Fibroblast of skin of abdomen (primary cell): ENCODE measurements at places on chromosomes 5 and 9.
A peak's percentile ranks its signal among the peaks of the same experiment; 100 is the strongest.

DNA sequence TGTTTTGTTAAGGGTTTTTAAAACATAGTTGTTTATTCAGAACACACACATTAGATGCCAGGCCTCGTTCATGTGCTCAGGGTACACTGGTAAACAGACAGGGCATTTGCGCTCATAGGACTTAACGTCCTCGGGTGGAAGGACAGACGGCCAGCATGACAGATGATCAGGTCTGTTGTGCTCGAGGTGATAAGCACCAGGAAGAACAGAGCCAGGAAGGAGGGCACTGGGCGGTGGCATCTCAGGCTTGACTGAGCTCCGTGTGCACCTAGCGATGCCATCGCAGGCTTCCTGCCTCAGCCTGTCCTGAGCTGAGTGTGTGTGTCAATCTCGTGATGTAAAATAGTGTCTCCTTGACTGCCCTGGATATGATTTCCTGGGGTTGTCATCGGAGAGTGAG lies 96.5 kb downstream of the EHMT1 start:
- DNase-seq, result no peak

DNA sequence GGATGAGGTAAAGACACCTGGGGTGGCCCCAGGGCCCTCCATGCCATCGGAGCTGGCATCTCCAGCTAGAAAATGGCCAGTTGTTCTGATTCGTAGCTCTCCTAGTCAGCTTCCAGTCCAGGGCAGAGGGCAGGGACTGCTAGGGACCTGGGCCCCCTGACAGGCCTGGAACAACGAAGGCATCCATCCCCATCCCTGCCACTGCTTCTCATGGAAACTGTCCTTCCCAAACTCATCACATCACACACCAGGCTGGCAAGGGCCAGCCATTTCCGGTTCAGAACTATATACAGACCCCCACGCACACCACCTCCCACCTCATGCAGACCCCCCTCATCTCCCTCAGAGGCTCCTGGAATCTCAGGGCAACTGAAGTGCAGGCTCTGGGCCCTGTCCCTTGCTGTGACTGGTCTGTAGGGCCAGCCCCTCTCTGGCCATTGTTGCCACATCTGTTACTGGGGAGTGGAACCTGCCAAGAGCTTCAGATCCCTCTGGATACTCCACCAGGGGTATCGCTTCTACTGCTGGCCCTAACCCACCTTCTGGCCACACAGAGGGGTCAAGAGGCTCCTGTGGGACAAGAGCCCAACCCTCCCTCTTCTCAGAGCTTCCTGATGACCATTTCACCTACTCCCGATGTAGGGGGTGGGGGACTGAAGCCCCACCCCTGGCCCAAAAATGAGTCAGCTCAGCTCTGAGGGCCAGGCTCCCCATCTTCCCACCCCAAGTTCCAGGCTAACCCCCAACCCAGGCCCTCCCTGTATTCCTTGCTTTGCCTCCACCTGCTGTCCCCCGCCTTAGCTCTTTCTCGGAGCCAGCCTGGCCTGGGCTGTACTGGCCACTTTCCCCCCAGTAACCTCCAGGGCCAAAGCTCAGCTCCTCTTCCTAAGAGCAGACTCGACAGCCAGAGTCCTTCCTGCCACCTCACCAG lies 1.2 kb upstream of the MZB1 start:
- no peak for DNase-seq

GRCh38 chr9:133603135-133603927 lies 5.9 kb downstream of the FAM163B start:
- DNase-seq, result no peak

DNA sequence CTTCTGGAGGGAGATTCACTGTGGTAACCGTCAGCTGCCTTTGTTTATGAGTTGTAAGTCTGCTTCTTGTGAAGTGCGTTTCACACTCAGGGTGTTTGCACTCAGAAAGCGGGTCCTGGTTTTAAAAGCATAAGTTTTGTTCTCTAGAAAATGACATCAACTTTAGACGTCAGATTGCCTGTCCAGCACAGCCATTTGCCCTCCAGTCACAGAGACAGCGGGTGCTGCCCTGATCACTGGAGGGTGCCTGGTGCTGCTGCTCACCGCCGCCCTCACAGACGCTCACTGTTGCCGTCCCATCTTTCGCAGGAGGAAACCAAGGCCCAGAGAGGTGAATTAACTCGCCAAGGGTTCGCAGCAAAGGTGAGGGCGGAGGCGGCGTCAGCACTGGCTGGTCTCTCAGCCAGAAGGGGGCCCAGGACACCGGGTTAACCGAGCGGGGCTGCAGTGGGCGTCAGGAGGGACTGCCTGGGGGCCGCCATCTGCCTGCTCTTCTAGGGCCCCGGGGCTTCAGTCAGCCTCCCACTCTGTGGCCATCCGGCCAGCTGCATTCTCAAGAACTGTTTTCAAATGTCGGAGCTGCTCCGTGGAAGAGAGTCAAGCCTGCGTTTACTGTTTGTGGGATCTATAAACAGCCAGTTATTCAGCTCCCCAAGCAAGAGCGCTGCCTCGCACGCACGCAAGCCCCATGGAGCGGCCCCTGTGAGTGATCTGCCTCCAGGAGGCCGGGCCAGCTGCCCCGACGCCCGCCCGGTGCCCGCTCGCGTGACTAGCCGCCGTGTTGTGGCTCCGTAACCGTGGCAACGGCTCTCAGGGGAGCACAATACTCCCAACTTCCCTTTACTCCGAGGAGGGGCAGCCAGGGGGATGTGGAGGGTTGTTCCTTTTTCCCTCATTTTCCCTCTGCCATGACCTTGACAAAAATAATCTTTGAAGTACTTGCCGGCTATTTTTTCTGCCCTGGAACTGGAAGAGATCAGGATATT lies 43.4 kb upstream of the EXOC3 start:
- peak; percentile 97 for DNase-seq

DNA sequence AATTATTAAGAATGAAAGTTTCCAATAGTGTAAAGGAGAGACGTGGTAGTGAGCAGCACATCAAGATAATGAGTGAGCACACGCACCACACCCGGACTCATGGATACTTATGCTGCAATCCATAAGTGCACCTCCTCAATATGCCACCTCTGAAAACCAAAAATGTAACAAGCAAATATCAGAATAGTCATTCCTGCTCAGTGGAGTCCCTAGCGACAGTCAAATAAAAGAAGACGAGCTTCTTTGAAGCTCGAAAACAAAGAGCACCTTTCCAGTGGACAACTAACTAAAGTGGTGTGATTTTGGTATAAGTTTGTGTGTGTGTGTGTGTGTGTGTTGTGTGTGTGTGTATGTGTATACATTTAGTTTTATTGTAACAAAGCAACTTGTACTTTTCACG lies 241.3 kb downstream of the DEPDC1B start:
- DNase-seq, result no peak

DNA sequence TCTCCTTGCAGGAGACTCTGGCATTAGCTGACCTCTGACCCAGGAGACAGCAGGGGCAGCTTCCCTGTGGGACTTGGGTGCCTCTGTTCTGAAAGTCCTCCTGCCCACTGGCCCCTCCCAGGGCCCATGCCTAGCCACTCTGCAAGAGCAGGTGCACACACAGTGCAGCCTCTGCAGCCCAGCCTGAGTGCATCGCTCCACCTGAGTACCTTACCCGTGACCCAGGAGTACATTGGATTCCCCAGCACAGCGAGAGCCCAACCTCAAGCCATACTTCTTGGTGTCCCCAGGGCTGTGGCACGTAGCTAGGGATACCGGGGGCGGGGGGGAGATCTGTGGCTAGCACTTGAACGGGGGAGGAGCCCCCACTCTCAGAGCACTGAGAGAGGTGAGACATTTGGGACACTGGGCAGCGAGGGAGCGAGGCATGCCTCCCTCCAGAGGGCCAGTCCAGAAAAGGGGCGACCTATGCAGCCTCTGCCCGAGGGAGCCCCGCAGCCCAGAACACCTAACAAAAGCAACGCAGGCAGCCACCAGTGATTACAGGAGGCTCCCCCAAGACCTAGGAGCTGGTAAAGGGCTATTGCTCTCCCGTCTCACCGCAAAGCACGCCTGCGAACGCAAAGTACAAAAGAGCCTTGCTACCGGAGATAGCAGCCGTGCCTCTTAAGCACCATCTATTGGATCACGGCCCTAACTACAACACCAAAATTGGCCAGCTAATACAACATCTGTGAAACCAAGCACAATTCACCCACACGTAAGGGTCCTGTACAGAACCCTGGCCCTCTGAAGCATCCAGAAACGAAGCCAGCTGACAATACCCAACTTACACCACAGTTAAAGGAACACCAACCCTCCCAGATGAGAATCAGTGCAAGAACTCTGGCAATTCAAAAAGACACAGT lies 826 bp upstream of the PRDM9 start:
- DNase-seq, result peak; percentile 25

DNA sequence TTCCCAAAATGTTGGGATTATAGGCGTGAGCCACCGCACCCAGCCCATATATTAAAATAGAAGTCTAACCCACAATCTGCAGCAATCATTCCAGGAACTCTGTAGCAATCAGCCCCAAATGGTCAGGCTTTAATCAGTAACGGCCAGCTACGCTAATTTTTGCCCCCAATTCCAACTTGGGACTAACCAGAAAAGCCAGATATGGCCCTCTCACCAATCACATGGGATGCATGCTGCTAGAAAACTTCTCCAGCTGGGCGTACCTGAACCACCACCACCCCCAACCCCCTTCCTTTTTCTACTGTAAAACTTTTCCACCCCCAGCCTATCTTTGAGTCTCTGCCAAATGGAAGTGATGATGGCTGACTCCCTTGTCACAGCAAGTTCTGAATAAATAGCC lies 4.1 kb downstream of the SUSD1 start:
- DNase-seq, result no peak

GRCh38 chr9:899440-900184 lies 58.1 kb downstream of the DMRT1 start:
- DNase-seq, result no peak

DNA sequence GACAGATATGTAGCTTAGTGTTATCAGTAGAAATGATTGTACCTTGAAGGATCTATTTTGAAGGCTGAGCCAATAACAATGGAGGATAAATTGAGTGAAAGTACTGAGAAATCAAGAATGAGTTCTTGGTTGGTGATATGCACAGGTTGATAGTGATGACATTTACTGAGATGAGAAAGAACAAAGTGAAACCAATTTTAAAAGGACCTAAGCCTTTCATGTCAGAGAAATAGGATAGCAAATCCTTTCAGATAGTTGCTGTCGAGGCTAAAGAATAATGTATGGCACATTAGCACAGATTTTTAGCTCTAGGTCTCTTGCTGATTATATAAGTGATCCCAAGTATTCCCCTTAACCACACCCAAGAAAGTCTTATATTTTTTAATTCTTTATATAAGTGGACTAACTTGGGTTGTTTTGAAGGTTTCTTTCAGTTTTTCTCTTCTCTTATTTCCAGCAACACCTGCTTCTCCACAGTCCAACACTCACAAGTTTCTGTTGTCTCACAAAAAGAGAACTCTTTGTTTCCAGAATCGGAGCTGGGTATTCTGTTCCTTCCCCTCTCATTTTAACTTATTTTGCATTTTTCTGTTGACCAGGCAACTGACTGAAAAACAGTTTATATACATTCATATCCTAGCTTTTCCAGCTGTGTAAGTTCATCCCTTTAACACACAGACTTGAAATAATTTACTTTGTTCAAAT lies 286.9 kb upstream of the ATP10B start:
- DNase-seq, result no peak

DNA sequence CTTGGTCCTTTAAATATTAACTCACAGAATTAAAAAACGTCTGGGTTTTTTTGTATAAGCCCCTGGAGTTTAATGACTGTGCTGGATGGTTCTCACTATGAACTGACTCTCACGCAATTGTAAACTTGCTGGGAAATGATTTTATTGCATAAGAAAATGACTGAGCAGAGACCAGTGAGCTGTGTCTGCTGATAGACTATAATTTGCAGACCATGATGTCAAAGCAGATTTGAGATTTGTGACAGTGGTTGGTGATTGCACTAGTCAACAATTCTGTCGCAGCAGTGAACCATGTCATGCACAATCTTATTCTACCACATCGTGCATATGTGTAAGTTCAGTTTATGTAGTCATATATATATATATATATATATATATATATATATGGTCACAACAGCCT lies 85.7 kb upstream of the C9orf72 start:
- no peak for DNase-seq

DNA sequence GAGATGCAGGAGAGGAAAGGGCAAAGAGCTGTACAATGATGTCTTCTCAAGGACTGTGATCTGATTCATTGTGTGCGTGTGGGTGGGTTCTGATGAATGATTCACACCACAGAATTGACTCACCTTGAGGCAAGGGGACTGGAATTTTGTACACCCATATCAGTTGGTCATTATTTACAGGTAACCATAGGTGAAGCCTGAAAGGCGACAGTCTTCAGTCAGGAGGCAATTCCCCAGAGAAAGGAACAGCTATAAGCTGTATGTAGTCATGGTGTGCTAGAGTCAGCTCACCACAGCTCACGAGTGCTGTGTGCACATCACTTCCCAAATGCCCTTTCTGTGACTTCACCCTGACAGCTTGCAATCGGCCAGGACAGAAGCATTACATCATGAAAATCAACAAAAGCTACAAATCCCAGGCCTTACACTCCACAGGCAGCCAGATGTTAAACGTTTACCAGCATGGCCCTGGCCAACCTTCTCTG lies 87.6 kb upstream of the RPS23 start:
- DNase-seq, result peak; percentile 68

DNA sequence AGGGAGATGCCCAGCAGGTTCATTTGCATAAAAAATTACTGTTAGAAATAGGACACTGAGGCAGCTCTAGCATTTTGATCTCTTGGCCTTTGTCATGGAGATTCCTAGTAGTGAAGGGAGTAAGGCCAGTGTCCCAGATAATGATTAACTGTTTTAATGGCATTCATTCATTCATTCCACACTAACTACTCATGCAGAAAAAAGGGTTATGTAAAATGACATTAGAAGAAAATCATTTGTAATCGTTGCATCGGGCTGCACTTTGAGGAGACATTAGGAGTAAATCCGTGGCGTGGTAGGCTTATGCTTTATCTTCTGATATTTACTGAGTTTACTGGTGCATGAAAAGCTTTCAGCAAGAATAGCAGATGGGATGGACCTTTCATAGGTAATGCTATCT lies 82.6 kb upstream of the GRHPR start:
- DNase-seq, result no peak

- peak; percentile 72 for DNase-seq
Measured at GRCh38 chr5:59065554-59065953, 482.7 kb downstream of the RAB3C start.

DNA sequence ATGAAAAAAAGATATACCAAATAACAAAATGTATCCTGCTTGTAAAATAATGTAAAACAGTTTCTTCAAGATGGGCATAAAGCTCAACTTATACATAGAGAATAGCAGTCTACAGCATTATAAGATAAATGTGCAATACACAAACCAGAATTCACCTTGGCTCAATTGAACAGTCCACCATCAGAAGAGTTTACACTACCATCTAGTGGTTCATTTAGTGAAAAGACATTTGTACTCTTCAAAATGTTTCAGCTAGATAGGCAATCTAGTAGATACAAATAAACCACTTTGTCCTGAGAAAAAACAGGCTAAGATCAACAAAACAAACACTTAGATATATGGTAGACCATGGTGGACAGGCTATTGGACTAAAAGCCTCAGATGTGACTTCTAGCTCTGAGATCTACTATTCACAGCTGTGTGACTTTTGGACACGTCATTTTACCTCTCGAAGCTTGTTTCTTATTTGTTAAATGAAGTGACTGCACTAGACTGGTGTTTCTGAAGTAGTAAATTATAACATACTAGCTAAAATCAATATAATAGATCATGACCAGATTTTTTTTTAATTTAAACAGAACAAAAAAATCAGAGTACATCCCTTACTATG lies 22.1 kb upstream of the TPD52L3 start:
- DNase-seq, result peak; percentile 11
